ENCODE measurements at places on chromosomes 5 and 9.

DNA sequence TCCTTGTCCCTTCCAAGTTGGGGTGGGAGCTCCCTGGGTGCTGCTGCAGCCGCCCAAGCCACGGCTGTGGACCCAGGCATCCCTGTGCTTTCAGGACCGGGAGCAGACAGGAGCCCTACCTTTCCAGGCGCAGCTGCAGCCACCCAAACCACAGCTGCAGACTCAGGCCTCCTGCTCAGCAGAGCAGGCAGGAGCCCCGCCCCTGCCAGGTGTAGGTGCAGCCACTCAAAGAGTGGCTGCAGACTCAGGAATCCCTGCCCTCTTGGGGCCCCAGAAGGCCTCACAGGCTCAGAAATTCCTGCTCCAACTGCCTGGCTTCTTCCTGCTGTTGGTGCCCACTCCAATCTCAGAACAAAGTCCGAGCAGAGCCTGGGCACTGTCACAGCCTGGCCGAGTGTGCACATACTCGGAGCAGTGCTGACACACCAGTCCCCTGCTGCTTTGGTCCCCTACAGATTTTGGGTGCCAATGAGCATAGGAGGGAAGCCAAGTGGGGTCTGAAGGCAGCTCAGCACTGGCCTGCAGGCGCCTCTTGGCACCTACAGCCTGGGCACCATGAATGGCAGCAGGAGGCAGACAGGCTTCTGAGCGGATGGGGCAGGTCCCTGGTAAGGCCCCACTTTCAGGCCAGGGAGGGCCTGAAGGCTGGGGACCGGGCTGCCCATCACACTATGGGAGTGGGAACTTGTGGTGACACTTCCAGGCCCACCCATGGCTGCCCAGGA lies 6.0 kb upstream of the TESK1 start:
- no peak for DNase-seq

- no peak for DNase-seq
Observed at GRCh38 chr9:8133606-8134005, 334.0 kb upstream of the DMAC1 start.

GRCh38 chr9:100641166-100641565 lies 63.3 kb downstream of the CAVIN4 start:
- DNase-seq: no peak

DNA sequence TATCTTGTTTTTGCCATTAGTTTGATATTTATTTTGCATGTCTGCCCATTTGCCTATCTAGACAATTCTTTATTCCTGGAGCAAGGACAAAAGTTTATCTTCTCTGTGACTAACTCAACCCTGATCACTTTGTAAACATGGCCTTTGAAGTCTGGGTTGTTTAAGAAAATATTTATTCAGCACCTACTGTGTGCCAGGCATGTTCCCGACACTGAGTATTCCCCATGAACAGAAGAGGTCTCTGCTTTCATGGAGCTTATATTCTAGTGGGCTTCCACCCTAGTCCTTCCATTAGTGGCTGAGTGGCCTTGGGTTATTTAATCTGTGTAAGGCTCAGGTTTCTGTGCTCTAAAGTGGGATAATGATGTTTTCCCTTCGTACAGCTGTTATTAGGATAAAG lies 49.7 kb downstream of the SEMA6A start:
- no peak for DNase-seq

All from activated CD4-positive, alpha-beta T cell treated with anti-CD3 and anti-CD28 coated beads for 48 hours (primary cell).